ENCODE measurements at places on chromosomes 7 and 10.

DNA sequence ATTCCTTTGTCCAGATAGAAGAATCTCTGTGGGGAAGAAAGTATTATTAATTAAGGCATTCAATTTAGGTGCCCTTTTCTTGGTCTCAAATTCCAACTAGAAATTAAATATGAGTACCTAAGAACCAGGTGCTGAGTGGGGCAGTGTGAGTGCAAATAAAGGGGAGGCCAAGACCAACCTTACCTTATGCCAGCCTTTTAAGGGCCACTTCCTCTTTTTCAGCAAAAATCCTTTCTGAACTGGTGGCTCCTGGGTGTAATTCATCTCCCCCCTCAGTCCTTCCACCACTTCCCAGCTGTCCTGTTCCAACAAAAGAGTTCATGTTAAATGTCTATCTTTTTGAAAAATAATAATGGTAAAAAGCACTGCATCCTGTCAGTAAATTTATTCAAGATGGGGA, 108.2 kb downstream of the OSBPL3 start:
- no peak for DNase-seq

GRCh38 chr10:31669357-31669756, 259.3 kb downstream of the ARHGAP12 start:
- no peak for DNase-seq

- no peak for DNase-seq
These were observed 380.0 kb upstream of the GALNT17 start for GRCh38 chr7:70751895-70752294.

DNA sequence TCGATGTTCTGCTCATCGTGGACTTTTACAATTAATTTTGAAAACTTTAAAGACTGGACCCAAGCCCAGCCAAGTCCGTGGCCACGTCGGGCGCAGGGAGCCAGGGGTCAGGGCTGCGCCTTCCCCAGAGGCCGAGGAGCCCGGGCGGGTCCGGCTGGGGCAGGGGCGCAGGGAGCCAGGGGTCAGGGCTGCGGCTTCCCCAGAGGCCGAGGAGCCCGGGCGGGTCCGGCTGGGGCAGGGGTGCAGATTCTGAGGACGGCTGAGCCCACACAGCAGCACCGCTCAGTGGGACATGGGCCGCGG, 75.2 kb downstream of the MICALL2 start:
- DNase-seq, result no peak

DNA sequence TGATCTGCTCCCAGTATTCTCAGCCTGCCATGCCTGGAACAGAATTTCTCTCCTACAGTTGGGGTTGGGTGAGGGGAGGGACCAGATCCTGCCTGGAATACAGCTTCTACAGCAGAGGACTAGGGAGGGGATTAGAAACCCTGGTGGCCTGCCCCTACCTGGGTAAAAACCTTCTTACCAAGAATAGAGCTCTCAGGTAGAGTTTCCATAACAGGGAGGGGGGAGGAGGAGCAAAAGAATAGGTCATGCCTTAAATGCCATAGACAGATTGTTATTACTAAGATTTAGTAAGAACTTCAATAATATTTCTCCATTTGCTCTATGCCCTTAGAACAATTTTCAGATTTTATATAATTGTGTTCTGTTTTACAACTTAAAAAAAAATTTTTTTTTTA, 33.5 kb upstream of the TSPAN33 start:
- DNase-seq, result no peak

- no peak for DNase-seq
These were observed 13.1 kb upstream of the UBE3C start for GRCh38 chr7:157125376-157126223.

- DNase-seq, result no peak
These were observed 297.3 kb upstream of the LYZL1 start for GRCh38 chr10:28991333-28992270.

DNA sequence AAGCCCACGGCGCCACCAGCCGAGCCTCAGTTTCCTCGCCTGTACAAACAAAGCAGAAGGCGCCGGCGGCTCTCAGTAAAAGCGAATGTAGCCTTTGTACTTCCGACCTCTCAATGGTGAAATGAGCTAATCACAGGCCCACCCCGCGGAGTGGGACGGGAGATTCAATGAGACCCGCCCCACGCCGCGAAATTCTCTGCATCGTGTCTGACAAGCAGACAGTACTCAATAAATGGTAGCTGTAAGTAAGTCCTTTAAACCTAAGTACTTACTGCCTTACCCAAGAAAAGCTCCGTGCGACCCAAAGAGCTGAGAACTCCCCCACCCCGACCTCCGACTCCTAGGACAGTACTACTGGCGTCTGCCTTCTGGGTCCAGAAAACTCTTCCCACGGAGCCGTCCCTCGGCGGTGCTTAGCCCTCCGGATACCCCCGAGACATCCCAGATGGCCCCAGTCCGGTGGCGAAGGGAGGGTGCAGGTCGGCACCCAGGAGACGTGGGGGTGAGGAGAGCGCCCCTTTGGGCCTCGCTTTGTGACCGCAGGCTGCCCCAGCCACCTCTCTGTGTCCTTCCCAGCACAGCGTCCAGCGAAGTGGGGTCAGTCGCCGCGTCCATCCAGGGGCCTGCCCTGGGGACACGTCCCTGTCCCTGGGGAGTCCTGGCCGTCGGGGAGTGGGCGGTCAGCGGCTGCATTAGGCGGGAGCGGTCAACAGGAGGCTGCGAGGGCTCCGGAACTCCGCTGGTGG, 972 bp upstream of the CXCL12 start:
- no peak for DNase-seq

- no peak for DNase-seq
These were observed 16.0 kb downstream of the IL2RA start for GRCh38 chr10:6045878-6046772.

DNA sequence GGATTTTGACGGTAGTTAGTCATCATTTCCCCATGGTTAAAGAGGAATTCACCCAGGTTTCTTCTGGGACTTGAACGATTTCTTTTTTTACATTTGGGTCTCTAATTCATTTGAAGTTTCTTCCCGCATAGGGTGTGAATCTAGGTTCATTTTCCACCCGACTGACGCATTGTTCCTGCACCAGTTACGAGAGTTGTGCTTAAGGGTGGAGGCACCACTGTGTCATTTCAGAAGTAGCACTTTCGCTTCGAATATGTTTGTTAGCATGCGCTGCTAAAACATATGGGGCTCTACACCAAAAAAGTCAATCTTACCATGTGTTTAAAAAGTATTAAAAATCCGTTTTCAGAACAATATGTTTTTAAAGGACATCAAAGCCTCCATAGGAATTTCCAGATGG, 140.3 kb downstream of the VIPR2 start:
- DNase-seq, result no peak

DNA sequence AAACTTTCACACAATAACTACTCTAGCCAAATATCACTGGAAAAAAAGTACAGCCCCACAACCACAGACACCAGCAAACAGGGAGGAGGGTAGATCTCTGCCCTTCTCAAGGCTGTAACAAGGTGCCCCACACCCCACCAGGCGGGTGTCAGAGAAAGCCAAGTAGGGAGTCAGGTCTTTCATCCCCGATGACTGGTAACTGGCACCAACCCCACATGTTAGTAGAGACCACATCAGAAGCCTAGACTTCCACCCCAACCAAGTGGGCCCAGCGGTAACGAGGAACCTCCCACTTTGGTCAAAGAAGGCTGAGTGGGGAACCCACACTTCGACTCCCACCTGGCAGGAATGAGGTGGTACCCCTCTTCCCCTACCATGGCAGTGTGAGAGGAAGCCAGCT, 16.4 kb upstream of the RUFY2 start:
- no peak for DNase-seq

DNA sequence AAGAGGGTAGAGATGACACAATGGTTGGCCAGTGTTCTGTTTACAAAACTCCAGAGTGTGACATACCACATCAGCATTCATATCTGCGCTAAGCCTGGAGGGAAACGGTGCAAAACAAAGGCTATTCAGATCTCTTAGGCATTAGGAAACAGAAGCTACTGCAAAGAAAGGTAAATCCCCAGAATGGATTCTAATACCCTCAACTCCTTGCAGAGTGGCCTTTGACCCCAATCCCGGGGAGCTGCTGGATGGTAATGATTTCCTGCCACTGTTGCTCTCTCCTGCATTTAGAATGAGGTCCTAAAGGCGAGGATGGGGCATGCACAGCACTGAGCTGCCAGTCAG, 65.2 kb downstream of the AOAH start:
- DNase-seq, result peak; percentile 69

GRCh38 chr7:136551618-136552017, 316.8 kb upstream of the CHRM2 start:
- DNase-seq, result no peak

DNA sequence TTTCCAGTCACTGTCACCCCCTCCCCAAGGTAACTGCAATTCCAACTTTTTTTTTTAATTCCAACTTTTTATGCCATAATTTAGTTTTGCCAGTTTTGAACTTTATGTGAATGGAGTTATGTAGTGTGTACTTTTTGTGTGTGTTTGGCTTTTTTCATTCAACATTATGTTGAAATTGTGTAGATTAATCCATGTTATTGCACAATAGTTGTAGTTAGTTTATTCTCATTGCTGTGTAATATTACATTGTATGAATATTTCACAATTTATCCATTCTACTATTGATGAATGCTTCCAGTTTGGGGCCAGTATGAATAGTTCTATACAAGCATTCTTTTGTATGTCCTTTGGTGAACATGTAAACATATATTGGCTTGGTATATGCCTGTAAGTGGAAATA, 32.5 kb downstream of the MXI1 start:
- no peak for DNase-seq

- no peak for DNase-seq
These were observed 171.7 kb downstream of the DNAJB6 start for GRCh38 chr7:157508477-157508881.

- peak; percentile 65 for DNase-seq
These were observed 141.7 kb downstream of the EGFR start for GRCh38 chr7:55160539-55160938.

GRCh38 chr7:98133181-98133580, 26.5 kb downstream of the LMTK2 start:
- DNase-seq, result no peak

- DNase-seq, result no peak
These were observed 347.8 kb downstream of the ARL4A start for GRCh38 chr7:13035233-13035632.

GRCh38 chr7:3259711-3260400, 41.2 kb upstream of the SDK1 start:
- peak; percentile 26 for DNase-seq

All from AG04450 (cell line).